CD4-positive, alpha-beta T cell (primary cell): ENCODE measurements at places on chromosomes 1 and 21. TPM values are rescaled to one million over a fixed set of nuclear protein-coding genes. Genes with fewer than 3 reads are reported as not detected.

The LPAR3 gene
- total RNA-seq: 0.87 TPM

- DNase-seq: no peak
These were observed 100.0 kb downstream of the POFUT2 start for GRCh38 chr21:45187646-45188045.

DNA sequence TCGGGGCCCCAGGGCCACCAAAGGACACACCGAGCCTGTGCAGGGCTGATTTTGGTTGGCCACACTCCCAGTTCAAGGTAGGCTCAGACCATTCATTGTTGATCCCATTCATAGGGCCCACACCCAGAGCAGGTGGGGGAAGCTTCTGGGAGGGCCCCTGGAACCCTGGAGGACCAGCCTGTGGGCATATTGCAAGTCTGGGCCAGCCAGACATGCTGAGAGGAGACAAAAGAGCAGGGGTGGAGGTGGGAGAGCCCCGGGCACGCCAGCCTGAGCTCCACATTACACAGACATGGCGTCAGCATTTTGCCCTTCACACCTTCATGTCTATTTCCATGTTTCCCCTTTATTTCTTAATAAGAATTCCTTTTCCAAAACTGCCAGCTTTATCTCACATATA is 25.7 kb downstream of the PMVK start:
- no peak for DNase-seq

GRCh38 chr1:100717218-100717617 is 2.3 kb upstream of the VCAM1 start:
- no peak for DNase-seq

The TTC24 gene
- total RNA-seq: 5.7 TPM
